Chondrocyte (in vitro differentiated cells): ENCODE measurements at places on chromosomes 5 and 9. TPM values are rescaled to one million over a fixed set of nuclear protein-coding genes. Genes with fewer than 3 reads are reported as not detected.

GRCh38 chr5:124492444-124493224 lies 253.8 kb downstream of the ZNF608 start:
- no peak for DNase-seq

DNA sequence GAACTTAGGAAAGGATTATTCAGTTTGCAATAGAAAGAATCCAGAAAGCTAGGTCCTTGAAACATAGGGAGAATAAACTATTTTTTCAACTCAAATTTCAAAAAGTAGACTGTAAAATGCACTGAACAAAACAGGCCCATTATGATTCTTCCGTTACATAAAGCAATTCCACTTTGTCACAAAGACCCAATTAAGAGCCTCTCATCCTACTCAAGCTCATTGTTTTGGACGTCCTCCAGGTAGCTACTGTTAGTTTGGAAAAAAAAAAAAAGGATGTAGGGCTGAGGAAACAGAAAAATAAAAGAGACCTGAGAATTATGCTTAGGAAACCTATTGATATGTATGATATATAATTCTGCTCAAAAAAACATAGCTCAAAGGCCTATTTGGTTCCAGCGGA lies 74.0 kb downstream of the DIRAS2 start:
- no peak for DNase-seq

DNA sequence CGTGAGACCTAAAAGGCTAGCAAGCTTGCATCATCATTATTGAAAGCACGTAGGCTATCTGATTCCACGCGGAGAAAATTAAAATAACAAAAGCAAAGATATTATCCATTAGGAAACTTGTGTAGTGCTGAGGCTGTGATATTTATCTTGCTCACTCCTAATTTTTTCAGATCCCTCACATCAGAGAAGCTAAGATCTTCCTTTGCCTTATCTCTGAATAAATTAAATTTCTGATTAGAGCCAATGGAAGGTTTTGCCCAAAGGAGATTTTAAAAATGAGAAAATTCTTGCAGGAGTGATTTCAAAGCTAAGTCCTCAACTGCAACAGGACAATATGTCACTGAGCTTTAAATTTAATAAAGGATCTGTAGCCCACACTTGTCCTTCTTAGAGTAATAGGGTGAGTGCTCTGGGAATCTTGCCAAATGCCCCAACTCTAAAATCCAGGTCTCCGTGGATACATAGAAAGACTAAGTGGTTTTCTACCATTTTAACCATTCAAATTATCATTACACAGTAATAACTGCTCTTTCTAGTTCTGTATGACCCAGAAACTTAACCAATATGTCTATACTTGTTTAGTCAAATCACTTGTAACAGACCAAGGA lies 295.0 kb downstream of the CAAP1 start:
- DNase-seq = no peak

GRCh38 chr9:117703537-117703936 lies 666 bp upstream of the TLR4 start:
- DNase-seq = no peak

DNA sequence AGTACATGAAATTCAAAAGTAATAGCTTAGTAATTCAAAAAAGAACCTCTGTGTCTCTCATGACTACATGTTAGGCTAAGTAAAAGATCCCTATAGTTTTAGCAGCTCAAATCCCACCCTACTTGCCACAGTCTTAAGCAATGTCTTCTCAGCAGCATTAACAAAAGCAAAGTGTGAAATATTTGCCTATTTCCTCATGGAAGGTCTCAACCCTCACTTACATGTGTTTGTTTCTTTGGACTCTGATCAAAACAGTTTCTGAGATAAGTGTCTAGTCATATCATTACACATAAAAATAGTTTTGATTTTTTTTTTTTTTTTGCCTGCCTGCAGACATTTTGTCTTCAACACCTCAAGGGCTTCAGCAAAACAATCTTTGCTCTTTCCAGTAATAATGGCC lies 310.5 kb downstream of the CETN3 start:
- DNase-seq = no peak

DNA sequence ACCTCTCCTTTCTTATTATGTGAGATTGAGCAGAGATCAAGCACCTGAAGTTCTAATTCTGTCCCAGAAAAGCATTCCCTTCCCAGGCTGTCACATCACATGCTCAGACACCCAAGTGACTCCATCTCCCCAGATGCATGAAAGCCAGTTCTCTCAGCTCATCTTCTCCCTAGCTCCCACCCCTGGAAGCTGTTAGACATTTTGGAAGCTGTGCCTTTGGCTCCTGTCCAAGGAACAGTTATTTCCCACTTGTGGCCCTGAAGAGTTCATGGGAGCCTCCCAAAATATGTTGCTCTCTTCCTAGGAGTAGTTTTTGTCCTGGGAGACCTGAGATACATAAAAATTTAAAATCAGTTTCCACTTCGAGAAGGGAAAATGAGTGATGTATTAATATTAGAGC lies 161.4 kb upstream of the GAS1 start:
- DNase-seq = no peak

- DNase-seq = no peak
Measured at GRCh38 chr5:60086583-60086982, 193.1 kb upstream of the PDE4D start.

DNA sequence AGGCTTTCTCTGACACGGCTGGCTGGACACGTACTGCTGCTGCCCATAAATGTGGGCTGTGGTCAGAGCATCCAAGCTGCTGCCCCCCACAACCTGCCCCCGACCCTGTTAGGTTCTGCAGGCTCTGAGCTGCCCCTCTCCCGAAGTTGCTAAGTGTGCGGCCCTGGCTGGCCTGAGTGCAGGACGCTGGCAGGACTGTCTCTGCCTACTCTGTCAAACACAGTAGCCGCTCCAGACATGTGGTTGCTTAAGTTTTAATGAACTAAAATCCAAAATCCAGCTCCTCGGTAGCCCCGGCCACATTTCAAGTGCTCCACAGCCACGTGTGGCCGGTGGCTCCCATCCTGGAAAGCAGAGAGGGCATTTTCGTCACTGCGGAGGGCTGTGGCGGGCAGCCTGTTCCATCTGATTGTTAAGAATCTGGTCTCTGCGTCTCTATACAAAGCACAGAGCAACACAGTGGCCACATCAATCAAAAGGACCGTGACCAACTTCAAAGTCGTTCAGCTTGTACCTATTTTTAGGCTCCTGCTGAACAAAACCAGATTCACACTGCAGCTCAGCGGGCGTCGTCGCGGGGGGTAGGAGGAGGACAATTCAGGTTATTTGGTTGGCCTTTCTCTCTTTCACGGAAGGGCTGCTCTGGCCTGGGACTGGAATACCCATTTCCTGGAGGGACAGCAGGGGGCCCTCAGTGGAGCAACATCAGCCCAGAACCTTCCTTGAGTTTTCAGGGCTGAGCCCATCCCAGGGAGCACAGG lies 68.9 kb downstream of the PTCH1 start:
- DNase-seq = no peak

DNA sequence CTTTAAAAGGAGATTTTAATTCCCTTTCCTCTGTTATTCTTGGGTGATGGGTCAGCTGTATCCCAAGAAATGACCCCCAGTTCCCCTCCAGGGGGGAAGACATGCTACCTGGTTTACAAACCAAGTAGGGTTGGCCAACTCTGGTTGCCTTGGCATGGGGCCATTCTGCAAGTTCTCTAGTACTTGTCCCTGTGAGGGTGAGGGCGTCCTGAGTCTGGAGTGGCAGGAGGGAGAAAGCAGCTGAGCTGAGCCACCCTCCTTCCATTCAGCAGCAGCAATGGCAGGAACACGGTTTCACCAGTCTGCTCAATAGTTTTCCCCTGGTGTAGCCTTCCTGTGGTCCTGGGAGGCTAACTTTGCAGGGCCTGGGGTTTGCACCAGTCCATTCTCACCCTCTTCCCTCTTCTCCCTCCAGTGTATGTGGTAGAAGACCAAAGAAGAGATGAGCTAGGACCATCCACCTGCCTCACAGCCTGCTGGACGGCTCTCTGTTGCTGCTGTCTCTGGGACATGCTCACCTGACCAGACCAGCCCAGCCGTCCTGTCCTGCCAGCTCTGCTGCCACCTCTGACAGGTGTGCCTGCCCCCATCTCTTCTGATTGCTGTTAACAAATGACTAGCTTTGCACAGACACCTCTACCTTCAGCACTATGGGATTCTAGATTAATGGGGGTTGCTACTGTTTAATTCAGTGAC lies 59.9 kb downstream of the PFDN1 start:
- DNase-seq = no peak

GRCh38 chr5:139501381-139501780 lies 18.8 kb upstream of the STING1 start:
- peak; percentile 2 for DNase-seq

DNA sequence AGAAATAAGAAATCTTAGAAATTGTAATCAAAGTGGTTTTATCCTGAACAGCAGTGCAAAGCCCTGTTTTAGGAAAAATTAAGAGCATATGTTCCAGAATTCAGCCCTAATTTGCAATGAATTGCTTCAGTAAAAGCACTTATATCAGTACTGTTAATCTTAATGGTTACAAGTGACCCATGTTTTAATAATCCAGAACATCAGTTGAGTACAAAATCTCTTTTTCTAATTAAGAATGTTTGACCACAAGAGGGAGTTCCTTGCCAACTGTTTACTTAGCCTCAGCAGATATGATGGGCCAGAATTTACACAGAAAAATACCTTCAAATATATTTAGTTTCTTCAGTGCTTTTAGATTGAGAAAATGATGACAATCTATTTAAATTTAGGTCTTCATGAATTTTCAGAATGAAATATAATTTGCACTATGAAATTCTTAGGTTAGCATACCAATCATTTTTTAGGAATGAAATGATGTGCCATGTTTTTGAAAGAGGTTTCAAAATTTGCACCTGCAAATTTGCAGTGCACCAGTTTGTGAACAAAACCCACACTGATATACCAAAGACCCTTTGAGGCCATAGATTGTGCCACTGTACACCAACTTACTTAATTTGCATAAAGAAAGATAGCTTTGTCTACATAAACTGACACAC lies 926.3 kb upstream of the ARRDC3 start:
- no peak for DNase-seq

DNA sequence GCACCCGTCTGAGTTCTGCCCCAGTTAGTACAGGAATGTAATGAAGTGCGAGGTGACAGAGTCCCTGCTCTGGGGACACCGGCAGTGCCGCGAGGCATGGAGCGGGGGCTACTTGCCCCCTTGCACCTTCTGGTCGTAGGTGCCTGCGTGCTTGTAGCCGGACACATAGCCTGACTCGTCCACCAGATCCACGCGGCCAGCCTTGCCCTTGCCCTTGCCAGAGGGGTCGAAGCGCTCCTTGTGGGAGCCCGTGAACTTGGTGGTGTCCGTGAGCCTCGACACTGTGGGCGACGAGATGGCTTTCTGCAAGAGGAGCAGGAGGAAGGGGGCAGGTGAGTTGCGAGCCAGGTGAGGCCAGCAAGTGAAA lies 28.2 kb downstream of the TPPP start:
- DNase-seq = no peak

GRCh38 chr9:7791394-7791793 lies 8.2 kb downstream of the DMAC1 start:
- no peak for DNase-seq

STKLD1 gene
- total RNA-seq = 1.2 to 1.9 TPM (median 1.8 TPM) in 3 replicates

ELOVL7 gene
- total RNA-seq = 0.22 to 0.40 TPM (median 0.28 TPM) in 3 replicates

MAMDC4 gene
- total RNA-seq = 7.7 to 9.2 TPM (median 7.7 TPM) in 3 replicates

PTTG1 gene
- 8.6 to 19.7 TPM (median 15.5 TPM) in 3 replicates for total RNA-seq

CCDC180 gene
- 5.1 to 8.5 TPM (median 5.4 TPM) in 3 replicates for total RNA-seq

PCDHGC5 gene
- 1.7 to 3.6 TPM (median 2.0 TPM) in 3 replicates for total RNA-seq

IFNA13 gene
- not detected in 3 replicates for total RNA-seq

OLFML2A gene
- total RNA-seq = 112 to 475 TPM (median 469 TPM) in 3 replicates
